ENCODE measurements at places on chromosomes 5 and 9.

DNA sequence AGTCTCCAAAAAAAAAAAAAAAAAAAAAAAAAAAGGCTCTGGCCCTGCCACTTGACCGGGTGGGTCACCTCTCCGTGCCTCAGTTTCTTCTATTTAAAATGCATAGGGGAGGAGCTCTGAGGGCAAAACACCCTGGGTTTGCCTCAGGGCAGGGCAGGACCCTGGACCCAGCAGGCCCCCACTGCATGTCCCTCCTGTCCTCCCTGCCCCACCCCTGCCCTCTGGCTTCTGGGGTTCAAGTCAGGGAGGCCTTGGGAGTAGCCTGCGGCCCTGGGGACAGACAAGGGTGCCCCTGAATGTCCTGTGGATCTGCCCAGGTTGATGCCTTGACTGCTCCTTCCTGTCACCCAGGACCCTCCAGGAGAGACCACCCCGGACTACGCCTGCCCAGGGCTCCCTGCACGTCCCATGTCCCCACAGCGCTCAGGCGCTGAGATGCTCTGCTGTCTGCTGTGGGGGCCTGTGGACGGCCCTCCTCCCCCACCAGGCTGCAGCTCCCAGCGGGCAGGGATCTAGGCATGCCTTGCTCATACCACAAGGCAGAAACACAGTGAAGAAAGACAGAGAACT lies 35.4 kb downstream of the ADAMTS2 start:
- DNase-seq, result no peak

GRCh38 chr9:87406543-87407166 lies 91.0 kb upstream of the DAPK1 start:
- DNase-seq, result no peak

DNA sequence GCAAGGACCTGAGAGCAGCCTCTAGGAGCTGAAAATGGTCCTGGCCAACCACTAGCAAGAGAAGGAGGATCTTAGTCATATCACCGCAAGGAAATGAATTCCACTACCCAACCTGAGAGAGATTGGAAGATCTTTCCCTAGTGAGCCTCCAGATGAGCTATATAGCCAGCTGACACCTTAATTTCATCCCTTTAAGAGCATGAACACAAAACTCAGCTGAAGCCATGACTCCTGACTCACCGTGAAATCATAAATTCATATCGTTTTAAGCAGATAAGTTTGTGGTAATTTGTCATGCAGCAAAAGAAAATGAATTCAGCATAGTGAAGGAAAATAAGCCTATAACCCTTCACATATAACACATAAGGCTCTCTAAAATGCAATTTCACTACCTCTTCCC lies 23.5 kb downstream of the MAPKAP1 start:
- no peak for DNase-seq

- DNase-seq, result no peak
Measured at GRCh38 chr5:78776637-78777036, 128.1 kb upstream of the LHFPL2 start.

- no peak for DNase-seq
Measured at GRCh38 chr5:52886206-52886605, 98.5 kb downstream of the ITGA1 start.

DNA sequence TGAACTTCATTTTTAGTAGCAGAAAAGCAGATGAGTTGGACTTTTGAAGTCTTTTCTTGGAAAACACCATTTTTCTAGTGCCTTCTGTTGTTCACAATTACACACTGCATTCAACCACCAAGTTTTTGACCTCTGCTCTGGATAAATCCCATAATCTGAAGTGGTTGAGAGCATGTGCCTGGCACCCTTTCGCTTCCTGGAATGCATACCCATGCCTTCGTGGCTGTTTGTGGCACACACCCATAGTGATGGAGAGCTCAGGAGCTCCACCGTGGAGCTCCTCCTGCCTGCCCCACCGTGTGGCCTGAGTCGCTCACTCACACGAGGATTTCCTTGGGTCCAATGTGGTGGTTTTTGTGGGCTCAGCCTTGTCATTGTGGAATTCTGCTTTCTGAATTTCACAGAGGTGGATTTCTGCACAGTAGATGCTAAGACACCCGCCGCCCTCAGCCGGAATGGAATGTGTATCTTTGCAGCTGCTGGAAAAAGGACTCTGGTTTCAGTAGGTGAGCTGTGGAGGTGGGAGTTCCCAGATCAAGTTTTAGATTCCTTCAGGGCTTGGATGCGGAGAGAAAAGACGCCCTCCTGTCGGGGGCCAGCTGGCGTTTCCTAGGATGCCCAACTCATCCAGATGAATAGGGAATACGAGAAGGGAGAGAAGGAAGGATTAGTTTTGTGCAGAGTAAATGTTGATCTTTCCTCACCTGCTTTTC lies 500.4 kb downstream of the IRX1 start:
- DNase-seq, result no peak
